ENCODE measurements at places on chromosomes 3 and 15.

GRCh38 chr15:66080717-66081398 is 172.7 kb downstream of the MEGF11 start:
- DNase-seq: no peak

DNA sequence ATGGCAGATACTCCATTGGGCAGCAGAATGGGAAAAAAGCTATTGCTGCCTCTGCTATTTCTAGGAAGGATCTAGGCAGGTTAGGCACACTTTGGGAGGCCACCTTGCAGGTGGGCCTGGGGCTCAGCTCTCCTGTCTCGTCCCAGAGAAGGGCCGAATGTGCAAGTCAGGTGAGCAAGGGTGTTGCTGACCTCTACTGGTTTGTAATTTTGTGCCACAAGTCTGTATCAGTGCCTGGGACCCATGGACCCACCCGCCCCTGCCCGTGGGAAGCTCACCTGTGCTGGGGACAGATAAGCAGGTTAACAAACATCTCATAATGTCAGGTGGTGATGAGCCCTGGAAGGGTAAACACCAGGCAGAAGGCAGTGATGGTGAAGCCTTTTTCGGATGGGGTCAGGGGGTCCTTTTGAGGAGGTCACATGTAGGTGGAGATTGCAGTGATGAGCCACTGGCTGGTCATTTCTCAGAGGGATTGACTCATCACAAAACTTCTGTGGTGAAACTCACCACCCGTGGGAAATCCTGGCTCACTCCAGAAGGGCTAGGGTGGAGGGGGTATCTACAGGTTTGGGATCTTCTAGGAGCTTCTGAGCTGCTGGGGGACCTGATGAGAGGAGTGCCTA is 161.3 kb downstream of the KLF13 start:
- DNase-seq: no peak

GRCh38 chr3:142087676-142088075 is 61.7 kb downstream of the TFDP2 start:
- no peak for DNase-seq

GRCh38 chr15:99994849-99995248 is 261.6 kb upstream of the LYSMD4 start:
- DNase-seq: no peak

DNA sequence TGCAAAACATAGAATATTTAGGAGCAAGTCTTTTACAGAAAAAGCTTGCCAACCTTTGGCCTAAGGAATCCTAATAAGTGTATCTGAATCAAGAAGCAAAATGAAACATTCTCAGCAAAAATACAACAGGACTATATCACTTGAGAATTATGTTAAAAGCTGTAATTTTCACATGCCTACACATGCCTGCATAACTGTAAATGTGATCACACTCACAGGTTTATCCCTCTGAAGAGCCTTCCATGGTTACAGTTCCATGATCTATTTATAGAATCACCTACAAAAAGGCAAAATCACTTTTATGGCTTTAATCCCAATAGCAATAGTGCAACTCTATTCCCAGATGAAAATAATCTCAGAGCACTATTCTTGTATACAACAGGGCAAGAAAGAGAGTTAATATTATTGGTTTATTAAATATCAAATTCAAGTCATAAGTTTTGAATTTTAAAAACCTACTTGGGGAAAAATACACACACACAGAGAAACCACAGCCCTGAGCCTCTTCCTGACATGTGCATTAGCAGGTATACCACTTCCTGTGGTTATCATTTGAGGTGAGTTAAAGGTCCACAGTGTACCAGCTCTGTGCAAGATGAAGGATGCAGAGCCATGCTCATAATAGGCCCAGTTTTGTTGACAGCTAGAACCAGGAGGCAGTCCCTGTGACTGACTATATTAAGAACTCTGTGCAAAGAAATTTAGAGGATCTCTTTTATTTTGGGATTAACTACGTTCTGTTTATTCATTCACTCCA is 252.5 kb upstream of the TGFBR2 start:
- peak; percentile 31 for DNase-seq

GRCh38 chr3:133292296-133292695 is 107.6 kb upstream of the BFSP2 start:
- DNase-seq: no peak

- no peak for DNase-seq
These were observed 145.8 kb upstream of the THRB start for GRCh38 chr3:24640330-24640877.

GRCh38 chr15:91132079-91132478 is 32.0 kb downstream of the SV2B start:
- no peak for DNase-seq

- no peak for DNase-seq
These were observed 38.1 kb downstream of the MUC20 start for GRCh38 chr3:195758721-195759353.

Data from activated CD4-positive, alpha-beta T cell treated with anti-CD3 and anti-CD28 coated beads, Interleukin-2, amount 50 U/mL, for 1 hour (primary cell).